T-helper 2 cell treated with Interferon-gamma antibody and Interleukin-4, amounts not matched to agents 100 ng/mL and 5 ng/mL, for 36 hours (primary cell): ENCODE measurements at places on chromosomes 4 and X. TPM values are rescaled to one million over a fixed set of nuclear protein-coding genes. Genes with fewer than 3 reads are reported as not detected.

Gene MAGED2
- 39.5 and 44.5 TPM in 2 replicates for total RNA-seq

Gene DGKK
- total RNA-seq, result not detected in 2 replicates

Gene UGT2B10
- total RNA-seq, result not detected in 2 replicates

Gene ENPEP
- total RNA-seq, result 0.20 and 0.30 TPM in 2 replicates

Gene LAS1L
- total RNA-seq, result 41.6 and 43.2 TPM in 2 replicates

Gene BMP3
- not detected in 2 replicates for total RNA-seq

Gene RASSF6
- not detected in 2 replicates for total RNA-seq
